ENCODE measurements at places on chromosomes 5 and 9. TPM values are rescaled to one million over a fixed set of nuclear protein-coding genes. Genes with fewer than 3 reads are reported as not detected.

ARSI gene
- total RNA-seq = 23.0 TPM

DNA sequence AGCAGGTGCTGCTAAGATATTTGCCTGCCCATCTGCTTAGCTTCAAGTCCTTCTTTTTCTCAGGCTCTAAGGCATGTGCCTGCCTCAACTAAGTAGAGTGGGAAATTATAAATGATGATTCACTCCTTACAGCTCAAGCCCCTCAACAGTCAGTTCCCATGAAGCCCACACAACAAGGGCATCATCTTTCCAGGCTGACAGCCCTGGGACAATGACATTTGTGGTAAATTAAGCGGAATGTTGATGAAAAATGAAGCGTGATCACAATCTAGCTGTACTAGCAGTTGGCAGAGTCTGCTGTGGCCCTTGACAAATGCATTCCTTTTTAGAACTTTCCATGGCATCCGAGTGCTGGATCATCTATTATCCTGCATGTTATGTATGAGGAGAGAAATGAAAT lies 548.6 kb downstream of the KIF4B start:
- H3K4me3 ChIP-seq = no peak overlapping the region
- no peak overlapping the region for H3K27ac ChIP-seq
- H3K27me3 ChIP-seq = no peaks in the 10 kb centered on the region
- DNase-seq = no peak
- no peaks in the 10 kb centered on the region for H3K36me3 ChIP-seq

DNA sequence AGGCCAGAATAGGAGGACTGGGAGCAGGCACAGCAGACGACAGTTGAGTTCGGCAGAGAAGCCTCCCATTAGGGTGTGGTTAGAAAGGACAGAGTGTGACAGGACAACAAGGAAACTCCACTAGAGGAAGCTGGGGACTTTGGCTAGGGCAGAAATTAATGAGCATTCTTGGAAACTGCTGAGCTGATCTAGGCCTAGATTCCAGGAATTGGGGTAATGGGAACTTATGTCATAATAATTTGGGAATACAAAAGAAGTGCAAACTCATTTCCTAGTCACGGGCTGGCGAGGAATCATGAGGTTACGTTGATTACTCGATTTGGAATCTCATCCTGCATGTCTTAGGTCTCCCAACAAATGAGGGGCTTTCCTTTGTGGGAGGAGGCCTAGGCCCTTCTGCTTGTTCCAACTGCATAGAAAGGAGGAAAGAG lies 144.6 kb upstream of the RPS23 start:
- no peak overlapping the region for H3K4me3 ChIP-seq
- peak overlapping the region; percentile 12 for H3K27ac ChIP-seq
- no peaks in the 10 kb centered on the region for H3K27me3 ChIP-seq
- DNase-seq = peak; percentile 93
- H3K36me3 ChIP-seq = no peaks in the 10 kb centered on the region

EMB gene
- total RNA-seq = 19.8 TPM

TNPO1 gene
- total RNA-seq = 172 TPM

DNA sequence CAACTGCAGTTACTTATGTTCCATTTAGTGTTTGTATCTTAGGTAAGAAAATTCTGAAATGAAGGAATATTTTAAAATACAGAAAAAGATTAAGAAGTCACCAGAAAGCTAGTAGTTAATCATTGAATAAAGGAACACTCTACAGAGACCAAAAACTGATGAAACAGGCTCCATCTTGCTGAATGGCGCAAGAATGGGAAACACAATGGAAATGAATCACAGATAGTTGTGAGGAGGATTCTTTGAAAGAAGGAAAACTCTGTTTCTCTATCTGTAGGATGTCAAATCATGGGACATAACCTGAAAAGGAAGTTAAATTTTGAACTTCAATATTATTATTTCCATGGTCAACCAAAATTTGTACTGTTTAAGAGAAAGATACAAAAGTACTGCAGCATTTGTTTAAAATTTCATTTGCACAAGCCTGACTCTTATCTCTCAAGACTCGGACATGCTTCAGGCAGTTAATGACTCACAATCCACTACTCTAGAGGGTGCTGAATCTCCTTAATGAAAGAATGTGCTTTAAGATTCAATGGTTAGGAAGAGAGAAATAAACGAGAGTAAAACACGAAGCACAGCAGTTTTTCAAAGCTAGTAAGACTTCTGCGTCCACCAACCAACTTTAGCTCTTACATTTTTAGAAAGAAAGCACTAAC lies 1064.4 kb upstream of the DMAC1 start:
- peaks cover 14% of the 10 kb centered on the region for H3K4me1 ChIP-seq
- peak; percentile 67 for DNase-seq
- H3K4me3 ChIP-seq = peak overlapping the region; percentile 8
- peaks cover 8% of the 10 kb centered on the region for H3K27me3 ChIP-seq
- H3K36me3 ChIP-seq = no peaks in the 10 kb centered on the region

HSD17B3 gene
- not detected for total RNA-seq

DNA sequence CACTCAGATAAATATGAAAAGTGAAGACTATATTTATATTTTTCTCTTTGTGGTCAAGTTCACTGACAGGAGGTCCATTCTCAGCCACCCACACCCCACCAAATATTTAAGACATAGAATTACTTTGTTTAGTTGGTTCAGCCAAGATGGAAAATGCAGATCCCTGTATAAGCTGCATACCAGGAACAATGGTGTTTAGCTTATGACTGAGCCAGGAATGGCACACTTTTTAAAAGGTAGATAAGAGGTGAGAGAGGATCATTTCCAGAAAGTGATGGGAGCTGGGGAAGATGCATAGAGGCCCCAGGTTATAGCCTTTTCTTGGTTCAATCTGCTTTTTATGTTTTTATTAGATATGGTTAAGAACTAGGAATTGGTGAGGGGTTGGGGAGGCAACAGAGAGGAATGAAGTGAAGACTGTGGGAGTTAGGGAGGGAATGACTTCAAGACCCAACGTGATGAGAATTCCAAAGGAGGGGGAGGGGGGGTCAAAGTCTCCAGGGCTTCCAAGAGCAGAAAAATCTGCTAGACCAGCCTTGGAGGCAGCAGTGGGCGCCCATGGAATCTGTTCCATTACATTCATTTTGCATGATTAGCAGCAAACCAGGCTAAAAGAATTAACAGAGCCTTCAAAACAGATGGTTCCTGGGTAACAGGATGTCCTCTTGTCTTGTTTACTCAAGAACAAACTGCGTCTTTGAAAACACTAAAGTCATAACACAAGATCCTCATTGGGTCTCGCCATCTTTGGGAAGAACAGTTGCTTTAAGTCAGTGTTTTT lies 95.2 kb downstream of the FGF1 start:
- H3K27ac ChIP-seq = no peak overlapping the region
- no peaks in the 10 kb centered on the region for H3K36me3 ChIP-seq
- no peaks in the 10 kb centered on the region for H3K27me3 ChIP-seq
- H3K4me3 ChIP-seq = no peak overlapping the region
- no peak for DNase-seq
- no peaks in the 10 kb centered on the region for H3K4me1 ChIP-seq

- no peaks in the 10 kb centered on the region for H3K27me3 ChIP-seq
- H3K4me3 ChIP-seq = no peak overlapping the region
- no peaks in the 10 kb centered on the region for H3K36me3 ChIP-seq
- H3K27ac ChIP-seq = no peak overlapping the region
- peaks cover 6% of the 10 kb centered on the region for H3K4me1 ChIP-seq
- no peak for DNase-seq
These were observed 4.6 kb downstream of the ZNF367 start for GRCh38 chr9:96413302-96414221.

DNA sequence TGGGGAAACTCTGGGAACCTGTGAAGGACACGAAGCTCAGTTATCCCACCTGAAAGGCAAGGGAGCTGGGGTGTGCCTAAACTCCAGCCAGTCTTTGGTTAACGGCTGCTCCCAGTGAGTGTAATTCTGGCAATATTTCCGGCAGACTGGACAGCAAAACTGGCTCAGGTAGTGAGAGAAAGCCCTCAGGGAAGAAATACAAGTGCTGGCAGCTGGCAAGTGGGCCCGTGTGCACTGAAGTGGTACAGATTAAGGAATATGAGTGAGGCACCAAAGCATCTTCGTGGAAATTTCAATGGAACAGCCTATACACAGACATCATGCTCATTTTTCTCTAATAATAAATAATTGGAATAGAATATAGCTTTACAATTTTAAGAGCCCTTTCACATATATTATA lies 56.2 kb downstream of the ABHD17B start:
- DNase-seq = no peak
- no peak overlapping the region for H3K27ac ChIP-seq
- no peaks in the 10 kb centered on the region for H3K36me3 ChIP-seq
- H3K27me3 ChIP-seq = no peaks in the 10 kb centered on the region
- no peaks in the 10 kb centered on the region for H3K4me1 ChIP-seq

DNA sequence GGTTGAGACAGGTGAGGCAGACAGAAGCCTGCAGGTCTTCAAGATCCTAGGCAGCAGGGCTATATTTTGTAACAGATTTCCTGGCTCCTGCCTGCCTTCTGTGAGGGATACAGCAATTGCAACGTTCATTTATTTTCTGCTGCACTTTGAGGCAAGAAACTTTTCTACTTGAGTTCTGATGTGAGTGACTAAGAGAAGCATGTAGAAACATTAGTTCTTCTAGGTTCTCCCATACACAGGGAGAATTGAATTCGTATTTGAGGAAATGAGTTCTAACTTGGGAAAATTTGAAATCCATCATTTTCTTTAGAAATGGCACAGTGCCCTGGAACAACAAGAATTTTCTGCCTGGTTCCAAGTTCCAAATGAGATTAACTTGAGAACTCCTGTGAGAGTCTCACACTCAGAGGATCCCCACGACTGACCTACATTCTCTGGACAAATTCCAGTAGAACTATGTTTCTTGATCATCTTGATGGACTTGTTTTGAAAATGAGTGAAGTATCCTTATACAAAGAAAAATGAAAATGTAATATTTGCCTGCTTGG lies 15.0 kb downstream of the MAMDC2 start:
- H3K36me3 ChIP-seq = no peaks in the 10 kb centered on the region
- H3K4me3 ChIP-seq = no peak overlapping the region
- H3K27me3 ChIP-seq = no peaks in the 10 kb centered on the region
- no peak for DNase-seq
- peaks cover 10% of the 10 kb centered on the region for H3K4me1 ChIP-seq

- no peaks in the 10 kb centered on the region for H3K27me3 ChIP-seq
- DNase-seq = no peak
- no peak overlapping the region for H3K27ac ChIP-seq
- H3K36me3 ChIP-seq = peaks cover 7% of the 10 kb centered on the region
- H3K4me3 ChIP-seq = no peak overlapping the region
- peaks cover 4% of the 10 kb centered on the region for H3K4me1 ChIP-seq
These were observed 86.0 kb upstream of the RASGRF2 start for GRCh38 chr5:80874162-80874561.

DNA sequence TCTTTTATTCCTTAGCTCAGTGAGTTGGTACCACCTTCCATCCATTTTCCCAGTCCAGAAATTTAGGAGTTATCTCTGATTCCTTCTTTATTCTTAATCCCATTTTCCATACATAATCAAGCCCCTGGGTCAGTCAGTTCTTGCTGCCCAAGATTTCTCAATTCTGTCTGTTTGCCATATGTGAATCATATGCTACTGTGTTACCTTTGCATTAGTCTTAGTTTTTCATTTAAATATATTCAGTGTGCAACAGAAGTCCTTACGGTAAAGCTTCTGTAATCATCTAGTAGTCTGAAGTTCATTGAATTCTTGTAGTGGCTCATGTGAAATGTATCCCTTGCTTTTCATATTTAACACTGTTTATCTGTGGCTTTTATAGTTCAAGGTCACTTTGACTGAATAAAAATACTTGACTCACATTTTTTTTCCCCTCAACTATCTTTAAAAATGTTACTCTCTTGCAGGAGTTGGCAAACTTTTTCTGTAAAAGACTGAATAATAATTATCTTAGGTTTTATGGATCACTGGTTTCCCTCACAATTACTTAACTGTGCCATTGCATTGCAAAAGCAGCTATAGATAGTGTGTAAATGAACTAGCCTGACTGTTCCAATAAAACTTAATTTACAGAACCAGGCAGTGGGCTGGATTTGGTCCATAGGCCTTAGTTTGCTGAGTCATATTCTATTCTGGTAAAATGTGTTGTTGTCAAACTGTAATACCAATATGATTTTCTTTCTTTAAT lies 6.9 kb downstream of the KIAA1958 start:
- no peak overlapping the region for H3K4me3 ChIP-seq
- no peaks in the 10 kb centered on the region for H3K4me1 ChIP-seq
- no peaks in the 10 kb centered on the region for H3K36me3 ChIP-seq
- no peak overlapping the region for H3K27ac ChIP-seq

GRCh38 chr9:25889661-25890060 lies 211.4 kb upstream of the TUSC1 start:
- H3K27ac ChIP-seq = no peak overlapping the region
- no peak for DNase-seq
- H3K36me3 ChIP-seq = no peaks in the 10 kb centered on the region
- no peak overlapping the region for H3K4me3 ChIP-seq
- H3K4me1 ChIP-seq = no peaks in the 10 kb centered on the region
- no peaks in the 10 kb centered on the region for H3K27me3 ChIP-seq

- H3K27me3 ChIP-seq = no peaks in the 10 kb centered on the region
- H3K4me1 ChIP-seq = no peaks in the 10 kb centered on the region
- H3K27ac ChIP-seq = no peak overlapping the region
These were observed 7.8 kb upstream of the ALDOB start for GRCh38 chr9:101443364-101443771.

DNA sequence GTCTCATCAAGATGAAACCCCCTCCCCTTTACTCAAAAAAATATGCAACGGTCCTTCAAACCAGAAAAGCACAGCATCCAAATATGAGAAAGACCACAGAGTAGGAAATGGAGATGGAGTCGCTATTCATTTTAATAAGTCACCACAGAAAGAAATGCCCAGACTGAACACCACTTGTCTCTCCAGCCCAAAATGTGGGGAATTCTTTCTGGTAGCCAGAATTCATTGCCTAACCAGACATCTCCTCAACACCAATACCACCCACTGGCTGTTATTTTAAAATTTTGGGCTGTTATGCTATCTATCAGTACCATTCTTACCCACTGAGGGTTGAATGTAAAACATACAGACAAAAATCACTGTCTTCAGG lies 100.1 kb downstream of the SUSD1 start:
- no peaks in the 10 kb centered on the region for H3K36me3 ChIP-seq
- H3K4me1 ChIP-seq = peaks cover 19% of the 10 kb centered on the region
- H3K4me3 ChIP-seq = no peak overlapping the region
- no peak for DNase-seq
- peak overlapping the region; percentile 91 for H3K27ac ChIP-seq
- H3K27me3 ChIP-seq = no peaks in the 10 kb centered on the region

DNA sequence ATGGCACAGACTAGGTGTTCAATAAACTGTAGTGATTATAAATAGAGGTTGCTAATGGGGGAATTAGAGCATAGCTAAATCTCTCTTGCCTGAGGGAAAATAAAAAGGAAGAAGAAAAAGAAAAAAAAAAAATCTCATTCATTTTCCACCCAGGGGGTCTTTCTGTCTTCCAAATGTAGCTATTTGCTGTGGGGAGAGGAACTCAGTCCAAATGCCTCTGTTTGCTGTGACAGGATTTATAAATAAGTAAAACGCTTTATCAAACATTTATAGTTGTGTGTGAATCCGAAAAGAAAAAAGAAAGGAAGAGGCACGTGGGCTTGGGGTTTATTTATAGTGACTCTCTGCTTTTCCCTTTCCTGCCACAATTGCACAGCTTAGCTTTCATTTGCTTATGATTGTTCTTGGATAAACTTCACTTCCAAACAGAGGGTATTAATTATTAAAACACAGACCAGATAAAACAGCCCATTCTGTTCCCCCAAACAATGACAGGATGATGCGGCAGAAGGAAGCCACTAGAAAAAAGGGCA lies 245.7 kb downstream of the ASTN2 start:
- H3K27ac ChIP-seq = no peak overlapping the region
- no peaks in the 10 kb centered on the region for H3K27me3 ChIP-seq
- DNase-seq = no peak
